ENCODE measurements at places on chromosomes 2 and 18.

DNA sequence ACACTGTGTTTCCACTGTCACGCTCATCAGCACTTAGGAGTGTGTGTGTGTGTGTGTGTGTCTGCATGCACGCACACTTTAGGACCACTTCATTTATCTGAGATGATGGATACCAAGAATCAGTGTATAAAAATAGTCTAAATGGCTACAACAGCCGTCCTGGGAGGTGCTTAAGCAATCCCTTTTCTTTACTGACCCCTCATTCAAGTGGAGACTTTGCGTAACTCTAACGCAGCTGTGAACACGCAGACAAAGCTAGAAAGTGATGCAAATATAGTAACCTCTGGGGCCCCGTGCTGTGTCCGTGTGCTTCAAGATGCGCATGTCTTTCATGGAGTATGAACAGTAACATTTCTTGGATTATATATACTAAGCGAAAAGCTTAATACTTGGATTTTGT, 40.4 kb upstream of the RBM44 start:
- DNase-seq: no peak

GRCh38 chr2:8154936-8155335, 526.9 kb upstream of the ID2 start:
- no peak for DNase-seq

GRCh38 chr2:196617430-196617829, 22.1 kb upstream of the CCDC150 start:
- no peak for DNase-seq

GRCh38 chr18:57077786-57078552, 68.9 kb upstream of the BOD1L2 start:
- peak; percentile 62 for DNase-seq

DNA sequence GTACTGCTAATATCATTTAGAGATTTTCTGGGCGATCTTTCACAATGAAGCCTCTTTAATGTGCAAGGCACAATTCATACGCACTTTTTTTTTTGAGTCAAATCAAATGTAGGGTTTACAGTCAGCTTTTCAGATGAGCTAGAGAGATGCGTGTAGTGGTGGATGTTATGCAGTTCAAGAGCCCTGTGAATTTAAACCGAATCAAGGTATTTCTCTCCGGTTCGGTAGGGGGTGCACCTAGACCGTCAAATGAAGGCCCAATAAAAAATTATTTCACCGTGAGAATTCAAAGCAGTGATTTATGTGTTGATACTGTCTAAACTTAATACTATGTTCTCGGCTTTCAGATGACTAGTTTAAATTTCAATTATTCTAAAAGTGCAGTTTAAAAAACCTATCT, 1.1 kb downstream of the PTH2R start:
- DNase-seq: no peak

GRCh38 chr18:36124841-36125240, 4.3 kb downstream of the SLC39A6 start:
- no peak for DNase-seq

DNA sequence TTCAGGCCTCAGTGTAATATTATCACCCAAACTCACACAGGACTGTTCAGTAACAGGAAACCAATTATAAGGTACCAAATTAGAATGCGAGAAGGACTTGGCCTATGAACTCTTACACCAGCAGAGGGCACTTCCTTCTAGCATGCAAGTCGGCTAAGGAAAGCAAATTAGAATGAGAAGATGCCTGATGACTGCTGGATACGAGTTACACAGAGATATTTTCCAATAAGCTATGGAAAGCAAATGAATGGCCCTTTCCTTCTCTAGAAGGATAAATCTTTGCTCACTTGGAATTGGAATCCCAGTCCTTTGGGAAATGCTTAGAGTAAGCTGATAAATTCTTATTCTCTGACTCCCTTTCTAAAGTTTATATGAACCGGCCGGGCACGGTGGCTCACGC, 109.8 kb downstream of the AP1S3 start:
- DNase-seq: peak; percentile 5

DNA sequence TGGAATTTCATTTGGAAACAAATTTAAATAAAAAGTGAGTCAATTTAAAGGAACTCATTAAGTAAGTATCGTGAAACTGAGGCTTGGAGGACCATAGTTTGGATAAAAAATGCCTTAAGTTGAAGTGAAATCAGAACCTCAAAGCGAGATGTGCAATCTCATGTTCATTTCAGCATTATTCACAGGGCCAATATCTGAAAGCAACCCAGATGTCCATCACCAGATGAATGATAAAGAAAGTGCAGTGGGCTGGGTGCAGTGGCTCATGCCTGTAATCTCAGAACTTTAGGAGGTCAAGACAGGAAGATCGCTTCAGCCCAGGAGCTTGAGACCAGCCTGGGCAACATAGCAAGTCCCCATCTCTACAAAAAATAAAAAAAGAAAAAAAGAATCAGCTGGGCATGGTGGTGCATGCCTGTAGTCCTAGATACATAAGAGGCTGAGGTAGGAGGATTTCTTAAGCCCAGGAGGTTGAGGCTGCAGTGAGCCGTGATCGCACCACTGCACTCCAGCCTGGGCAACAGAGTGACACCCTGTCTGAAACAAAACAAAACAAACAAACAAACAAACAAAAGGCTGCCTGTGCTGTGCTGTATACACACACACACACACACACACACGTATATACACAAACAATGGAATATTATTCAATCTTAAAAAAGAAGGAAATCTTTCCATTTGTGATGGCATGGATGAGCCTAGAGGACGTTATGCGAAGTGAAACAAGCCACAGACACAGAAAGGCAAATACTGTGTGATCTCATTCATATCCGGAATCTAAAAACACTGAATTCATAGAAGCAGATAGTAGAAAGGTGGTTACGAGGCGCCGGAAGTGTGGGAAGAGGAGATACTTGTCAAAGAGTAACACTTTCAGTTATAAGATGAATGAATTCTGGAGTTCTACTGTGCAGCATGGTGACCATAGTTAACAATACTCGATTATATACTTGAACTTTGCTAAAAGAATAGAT, 14.5 kb downstream of the SH3RF3 start:
- no peak for DNase-seq
